Stimulated activated CD4-positive, alpha-beta T cell treated with anti-CD3 and anti-CD28 coated beads, Interleukin-4, amount 100 ng/mL, for 48 hours (primary cell): ENCODE measurements at places on chromosomes 1 and 21.

DNA sequence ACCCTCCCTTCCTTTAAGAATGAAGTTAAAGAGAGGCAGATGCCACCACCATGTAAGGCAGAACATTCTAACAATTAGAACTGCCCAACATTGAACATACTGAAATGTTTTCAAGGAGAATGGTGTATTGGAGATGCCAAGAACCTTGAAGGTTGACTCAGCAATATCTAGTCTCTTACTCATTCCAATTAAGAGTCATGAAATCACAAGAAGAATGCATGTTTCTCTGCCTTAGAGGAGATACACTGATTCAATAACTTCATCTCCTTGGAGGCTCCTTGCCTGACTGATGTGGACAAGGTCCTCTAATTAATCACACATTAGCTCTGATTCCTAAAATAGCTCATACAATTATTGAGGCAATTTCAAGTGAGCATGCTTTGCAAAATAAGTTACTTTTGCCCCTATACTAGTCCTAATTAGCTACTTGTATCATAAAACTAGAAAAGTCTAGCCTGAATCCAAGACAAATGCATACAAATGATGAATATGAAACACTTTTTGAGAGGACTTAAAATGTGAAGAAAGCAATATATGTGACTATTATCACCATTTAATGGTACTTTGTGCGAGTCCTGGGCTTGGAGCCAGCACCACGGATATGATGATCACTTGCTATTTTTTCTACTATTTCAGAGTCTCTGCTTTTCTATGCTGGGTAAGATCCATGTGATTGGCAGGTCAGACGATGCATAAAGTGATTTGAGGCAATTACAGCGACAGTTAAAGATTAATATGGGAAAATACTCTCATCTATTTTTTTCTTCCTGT lies 114.5 kb downstream of the DSCAM start:
- DNase-seq: no peak

- DNase-seq: no peak
Measured at GRCh38 chr1:145999321-146000024, 3.1 kb upstream of the TXNIP start.

DNA sequence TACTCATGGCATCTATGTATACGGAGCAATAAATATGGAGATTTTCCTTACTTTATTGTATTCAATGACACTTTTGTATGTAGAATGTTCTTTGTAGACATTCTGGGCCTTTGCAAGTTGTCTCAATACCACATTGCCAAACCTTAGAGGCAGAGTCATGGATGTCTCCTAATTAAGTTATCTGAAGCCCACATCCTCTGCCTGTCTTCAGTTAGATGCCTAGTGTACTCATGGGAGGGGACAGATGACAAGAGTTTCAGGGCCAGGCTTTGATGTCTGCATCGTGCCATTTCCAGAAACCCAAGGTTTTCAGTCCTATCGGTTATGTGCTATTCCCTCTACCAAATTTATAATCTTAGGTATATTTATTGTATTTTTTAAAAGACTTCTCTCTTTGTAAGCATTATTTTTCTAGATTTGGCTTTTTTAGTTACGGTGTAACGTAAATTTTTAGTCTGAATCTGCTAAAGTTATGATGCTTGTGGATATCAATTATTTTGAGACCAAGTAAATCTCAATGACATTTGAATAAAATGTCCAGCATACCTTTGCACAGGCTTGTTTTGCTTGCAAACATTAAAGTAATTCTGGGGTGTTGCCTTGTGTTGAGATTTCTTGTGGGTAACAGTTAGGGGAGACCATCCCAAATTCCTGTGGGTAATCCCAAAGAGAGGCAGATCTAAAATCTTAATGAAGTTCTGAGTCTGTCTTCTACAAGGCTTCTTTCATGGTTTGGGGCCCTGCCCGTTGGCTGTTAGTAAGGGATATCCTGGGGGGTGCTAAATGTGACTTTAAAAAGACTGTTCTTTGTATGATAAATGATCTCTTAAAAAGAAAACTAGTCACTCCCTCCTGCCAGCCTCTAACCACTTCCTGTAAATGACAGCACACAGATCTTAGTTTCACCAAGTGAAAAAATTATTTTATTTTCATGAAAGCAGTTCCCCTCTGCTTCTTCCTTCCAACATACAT lies 8.0 kb upstream of the MACF1 start:
- peak; percentile 45 for DNase-seq

- no peak for DNase-seq
Measured at GRCh38 chr1:174466607-174467006, 18.8 kb downstream of the GPR52 start.

DNA sequence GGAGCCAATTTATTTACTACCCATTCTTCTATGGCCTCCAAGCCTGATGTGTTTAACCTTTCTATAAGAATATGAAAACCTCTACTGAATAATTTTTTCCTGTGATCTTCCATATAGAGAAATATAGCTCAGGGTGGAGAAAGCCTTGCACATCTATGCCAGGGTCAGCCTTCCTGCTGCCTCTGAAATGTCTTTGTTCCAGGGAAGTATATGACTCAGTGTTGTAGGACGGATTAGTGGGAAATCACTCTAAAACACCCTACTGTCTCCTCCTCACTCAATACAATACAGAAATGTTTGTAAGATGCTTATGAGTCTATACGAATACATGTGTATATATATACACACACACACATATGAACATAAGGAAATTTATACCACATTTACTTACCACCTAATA lies 1044.9 kb downstream of the BRINP3 start:
- DNase-seq: no peak

DNA sequence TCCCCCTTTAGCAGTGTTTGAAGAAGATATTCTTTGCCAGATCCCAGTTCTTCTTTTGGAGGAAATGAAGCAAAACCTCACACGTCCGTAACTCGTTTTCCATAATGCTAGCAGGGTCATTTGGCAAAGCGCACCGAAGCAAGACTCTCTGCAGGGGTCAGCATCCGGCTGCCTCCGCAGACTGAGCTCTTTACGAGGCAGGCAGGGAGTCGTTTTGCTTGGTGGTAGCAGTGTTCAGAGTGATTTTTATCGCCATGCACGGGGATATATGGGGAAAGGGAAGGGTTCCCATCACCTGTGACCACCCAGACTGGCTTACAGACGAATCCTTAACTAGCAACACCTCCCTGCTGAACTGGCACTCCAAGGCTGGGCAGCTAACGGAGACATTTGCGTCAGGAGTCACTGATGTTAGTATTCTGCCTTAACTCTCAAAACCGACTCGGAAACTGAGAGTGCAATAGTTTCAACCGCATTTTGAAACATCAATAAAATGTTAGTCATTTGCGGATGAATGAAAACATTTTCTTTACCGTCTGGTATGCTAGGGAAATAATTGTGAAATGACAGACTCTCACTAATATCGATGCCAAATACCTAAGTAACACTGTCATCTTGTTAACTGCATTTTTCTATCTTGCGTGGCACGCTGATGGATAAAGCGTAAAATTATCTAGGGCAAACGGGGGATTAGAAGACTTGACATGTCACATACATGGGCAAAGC lies 2.2 kb upstream of the NEGR1 start:
- no peak for DNase-seq

DNA sequence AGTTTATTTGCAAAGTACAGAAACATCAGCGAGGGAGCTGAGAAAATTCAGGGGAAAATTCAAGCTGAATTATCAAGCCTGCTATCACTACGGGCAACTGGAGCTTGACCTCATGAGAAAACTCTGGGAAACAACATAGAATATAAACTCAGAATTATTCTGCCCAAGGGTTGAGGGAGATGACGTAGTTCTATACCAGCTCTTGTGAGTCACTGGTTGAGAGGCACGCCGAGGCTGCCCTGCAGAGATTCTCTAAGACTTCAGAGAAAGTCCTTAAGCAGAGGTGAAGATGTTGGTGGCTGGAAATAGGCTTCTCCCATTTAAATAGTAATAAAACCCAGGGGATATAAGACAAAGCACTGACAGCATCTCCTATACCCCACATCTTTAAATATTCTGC lies 12.3 kb downstream of the SYDE2 start:
- DNase-seq: no peak

DNA sequence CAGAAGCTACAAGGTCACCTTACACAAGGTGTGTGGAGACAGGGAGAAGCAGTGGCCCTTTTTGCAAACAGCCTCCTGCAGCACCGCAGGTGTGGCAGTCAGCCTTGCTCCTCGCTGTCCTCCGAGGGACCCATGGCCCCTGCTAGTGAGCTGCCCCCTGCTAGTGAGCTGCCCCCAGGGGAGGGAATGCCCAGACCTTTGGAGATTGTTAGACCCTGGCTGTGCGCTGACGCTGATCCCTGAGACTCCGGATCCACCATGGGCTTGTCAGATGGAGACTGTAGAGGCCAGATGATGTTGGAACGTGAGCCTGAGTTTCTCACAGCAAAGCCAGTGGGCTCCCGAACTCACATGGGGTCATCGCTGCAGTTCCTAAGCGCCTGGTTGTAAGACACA lies 172.2 kb downstream of the NPHP4 start:
- DNase-seq: no peak

DNA sequence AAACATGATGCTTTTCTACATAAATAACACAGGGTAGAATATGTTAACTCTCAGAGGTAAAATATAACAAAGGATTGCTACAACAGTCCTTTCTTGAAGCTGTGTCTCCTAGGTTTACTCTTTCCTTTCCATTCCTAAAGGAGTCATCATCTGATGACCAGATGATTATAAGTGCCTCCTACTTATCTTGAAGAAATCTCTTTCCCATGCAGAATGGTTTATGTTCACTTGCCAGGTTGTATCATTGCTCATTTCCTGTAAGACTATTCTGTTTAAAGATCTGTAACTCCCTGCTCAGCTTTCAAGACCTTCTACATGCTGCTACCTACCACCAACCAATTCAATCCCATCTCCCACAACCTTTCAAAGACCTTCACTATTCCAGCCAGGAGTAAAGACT lies 51.5 kb upstream of the PTCH2 start:
- no peak for DNase-seq
